ENCODE measurements at places on chromosomes 7 and 10.

- DNase-seq: no peak
These were observed 6.0 kb upstream of the CFAP46 start for GRCh38 chr10:132948351-132948750.

DNA sequence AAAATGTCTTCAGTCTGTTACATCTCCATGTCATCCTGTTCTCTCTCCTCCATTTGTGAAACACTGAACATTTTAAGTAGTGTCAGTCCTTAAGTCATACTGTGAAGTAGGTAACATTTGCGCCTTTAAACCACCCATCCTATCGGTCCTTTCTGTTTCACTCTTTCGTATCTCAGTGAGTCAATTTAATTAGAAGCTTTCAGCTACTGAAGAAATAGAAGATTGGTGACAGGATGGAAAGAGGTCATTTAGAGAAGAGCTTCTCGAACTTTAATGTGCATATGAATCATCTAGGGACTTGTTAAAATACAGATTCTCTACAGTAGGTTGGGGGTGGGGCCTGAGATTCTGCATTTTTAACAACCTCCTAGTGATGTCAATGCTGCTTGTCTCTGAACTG is 113.4 kb downstream of the SRI start:
- no peak for DNase-seq

DNA sequence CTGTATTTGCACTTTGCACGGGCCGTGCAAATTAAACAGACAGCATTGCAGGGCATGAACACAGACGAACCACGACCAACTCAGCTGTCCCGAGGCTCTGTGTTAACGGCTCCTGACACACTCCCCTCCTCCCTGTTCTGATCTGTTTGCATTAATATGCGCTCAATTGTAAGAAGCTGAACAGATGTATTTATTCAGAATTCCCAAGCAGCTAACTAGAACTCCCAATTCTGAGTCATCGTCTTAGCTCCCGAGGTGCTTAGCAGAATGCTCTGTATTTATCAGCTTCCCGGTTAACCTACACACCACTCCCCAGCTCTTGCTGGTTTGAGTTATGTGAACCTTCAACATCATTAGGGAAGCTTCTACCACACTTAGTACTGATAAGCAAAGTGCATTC is 286.4 kb downstream of the PTPRN2 start:
- DNase-seq: no peak

DNA sequence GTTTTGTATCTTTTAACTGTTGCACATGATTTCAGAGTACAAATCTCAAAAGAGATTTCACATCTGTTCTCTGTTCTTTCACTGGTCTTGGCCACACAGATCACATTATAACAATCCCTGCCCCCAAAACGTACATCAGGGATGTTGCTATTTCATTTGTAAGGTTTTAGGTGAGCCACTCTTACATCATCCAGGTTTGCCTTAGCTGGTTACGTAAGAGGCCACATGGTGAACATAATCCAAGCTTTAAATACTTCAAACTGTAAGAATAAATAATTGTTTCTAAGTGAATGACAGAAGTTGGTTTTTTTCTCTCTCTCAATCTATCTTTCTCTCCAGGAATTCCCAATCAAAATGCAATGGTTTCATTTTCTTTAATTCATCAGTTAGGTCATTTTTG is 245.9 kb upstream of the HGF start:
- DNase-seq: no peak

DNA sequence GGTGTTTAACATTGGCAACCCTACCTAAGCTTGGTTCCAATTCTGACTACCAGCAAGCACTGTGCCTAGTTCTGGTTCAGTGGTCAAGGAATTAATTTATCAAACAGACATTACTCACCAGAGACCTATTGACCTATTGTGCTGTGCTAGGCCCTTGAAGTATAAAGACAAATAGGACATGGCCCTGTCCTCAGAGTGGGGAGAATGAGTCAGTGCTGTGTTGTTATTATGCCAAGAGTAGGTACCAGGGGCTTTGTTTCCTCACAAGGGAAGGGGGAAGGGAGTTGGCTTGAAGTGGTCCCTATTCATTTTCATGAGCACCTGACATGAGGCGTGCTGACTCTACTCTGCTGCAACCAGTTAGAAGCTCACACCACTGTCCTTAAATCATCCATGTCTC is 62.6 kb upstream of the PLPP4 start:
- peak; percentile 0 for DNase-seq

- no peak for DNase-seq
These were observed 77.8 kb upstream of the ATP6V0A4 start for GRCh38 chr7:138875794-138876193.

- DNase-seq: peak; percentile 28
These were observed 389.0 kb upstream of the PODXL start for GRCh38 chr7:131945313-131945911.

- DNase-seq: no peak
These were observed 1.7 kb downstream of the PDE1C start for GRCh38 chr7:32068411-32069101.

GRCh38 chr10:61961278-61961677 is 59.8 kb downstream of the ARID5B start:
- no peak for DNase-seq

GRCh38 chr10:121854809-121855445 is 72.9 kb downstream of the ATE1 start:
- DNase-seq: no peak

GRCh38 chr7:24725554-24726241 is 31.6 kb downstream of the GSDME start:
- no peak for DNase-seq

DNA sequence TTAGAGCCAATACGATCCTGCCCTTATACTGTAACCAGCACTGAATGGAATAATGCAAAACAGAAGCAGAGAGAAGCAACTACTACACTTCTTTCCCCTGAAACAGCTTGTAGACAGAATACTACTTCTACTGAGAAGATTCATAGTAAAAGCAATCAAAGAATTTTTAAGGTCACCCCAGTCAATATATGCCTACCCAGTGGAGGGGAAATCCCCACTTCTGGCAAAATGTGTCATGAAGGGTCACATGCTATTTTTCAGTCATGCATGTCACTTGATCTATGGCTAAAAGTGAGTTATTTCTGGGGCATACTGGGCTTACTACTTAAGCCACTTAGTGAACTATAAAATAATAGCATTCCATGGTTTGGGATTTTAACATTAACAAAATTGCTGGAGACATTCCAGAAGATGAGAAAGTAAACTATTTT is 25.6 kb downstream of the IRF5 start:
- no peak for DNase-seq

- DNase-seq: no peak
These were observed 41.9 kb downstream of the RBM20 start for GRCh38 chr10:110686047-110686446.

DNA sequence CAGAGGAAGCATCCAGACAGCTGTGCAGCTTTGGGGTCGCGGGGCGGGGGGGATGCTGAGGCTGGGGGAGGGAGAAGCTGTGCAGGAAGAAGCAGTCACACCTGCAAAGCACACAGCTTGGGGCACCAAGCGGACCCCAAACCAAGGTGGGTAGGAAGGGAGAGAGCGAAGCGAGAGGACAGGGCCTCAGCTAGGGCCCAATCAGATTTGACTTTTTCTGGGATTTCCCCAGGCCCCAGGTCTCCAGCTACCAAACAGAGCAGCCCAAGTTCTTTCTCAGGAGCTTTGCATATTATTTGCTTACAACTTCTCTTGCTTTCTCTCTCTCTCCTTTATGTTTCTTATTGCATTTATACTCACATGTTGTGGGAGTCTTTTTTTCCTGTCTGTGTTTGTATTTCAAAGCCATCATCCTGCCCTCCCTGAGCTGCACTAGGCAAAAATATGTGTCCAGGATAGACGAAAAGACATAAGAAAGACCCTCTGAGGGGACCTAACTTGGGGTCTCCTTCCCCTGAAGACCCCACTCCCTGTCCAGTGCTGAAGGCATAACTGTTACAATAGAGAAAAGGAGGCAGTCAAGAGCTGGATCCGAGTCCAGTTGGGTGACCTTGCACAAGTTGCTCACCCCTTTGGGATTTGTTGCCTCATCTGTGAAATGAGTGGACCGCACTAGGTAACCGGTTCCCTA is 50.6 kb upstream of the SMNDC1 start:
- DNase-seq: no peak

DNA sequence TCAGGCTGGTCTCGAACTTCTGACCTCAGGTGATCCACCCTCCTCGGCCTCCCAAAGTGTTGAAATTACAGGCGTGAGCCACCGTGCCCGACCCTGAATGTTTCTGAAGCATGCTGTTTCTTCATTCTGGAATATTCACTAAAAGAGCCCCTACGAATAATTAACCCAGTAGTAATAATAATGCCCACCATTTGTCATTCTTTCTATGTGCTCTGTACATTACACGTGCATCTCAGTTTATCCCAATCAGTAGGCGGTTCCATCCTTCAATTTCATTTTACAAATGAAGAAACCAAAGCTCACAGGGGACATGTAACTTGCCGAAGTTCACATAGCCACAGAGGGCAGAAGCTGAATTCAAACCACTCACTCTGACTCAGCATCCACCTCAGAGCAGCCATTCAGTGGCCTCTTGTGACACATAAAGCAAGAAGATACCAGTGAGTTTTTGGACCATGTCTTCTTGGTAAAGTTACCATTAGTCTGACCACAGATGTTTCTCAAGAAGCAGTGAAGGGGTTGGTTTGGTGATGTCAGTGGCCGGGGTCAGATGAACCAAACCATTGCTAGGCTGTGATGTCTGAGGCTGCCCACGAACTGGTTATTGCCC is 71.9 kb upstream of the DUSP5 start:
- no peak for DNase-seq

DNA sequence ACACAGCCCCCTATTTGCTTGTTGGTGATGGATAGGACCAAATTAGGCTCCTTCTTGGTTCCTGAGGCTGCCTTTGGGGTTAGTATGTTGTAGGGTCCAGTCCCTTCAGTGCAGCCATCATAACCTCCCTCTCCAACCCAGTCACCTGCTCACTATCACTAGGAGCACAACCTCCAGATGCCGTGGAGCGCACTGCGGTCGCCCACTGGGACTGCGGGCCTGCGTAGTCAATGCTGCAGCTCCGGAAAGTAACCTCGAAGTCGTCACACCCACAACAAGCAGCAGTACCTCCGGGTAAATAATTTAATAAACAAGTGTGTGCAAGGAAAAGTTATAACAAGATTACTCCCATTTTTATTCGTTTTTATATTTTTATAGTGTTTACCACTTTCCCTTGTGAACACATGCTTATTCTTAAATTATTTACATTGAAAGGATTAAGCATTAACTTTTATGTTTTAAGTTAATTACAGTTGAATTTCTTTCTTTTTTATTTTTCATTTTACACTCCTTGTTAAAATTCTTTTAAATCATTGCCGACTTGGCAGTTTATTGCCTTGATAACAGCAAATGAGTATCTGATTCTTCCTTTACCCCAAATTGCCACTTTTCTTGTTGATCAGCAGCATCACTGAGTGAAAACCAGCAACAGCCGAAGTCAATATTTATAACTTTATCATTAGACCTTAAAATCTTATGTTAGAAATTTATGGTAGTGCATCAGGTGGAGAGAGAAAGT is 399.5 kb upstream of the LRGUK start:
- DNase-seq: no peak

- DNase-seq: no peak
These were observed 9.9 kb downstream of the ZNF365 start for GRCh38 chr10:62384057-62384446.

DNA sequence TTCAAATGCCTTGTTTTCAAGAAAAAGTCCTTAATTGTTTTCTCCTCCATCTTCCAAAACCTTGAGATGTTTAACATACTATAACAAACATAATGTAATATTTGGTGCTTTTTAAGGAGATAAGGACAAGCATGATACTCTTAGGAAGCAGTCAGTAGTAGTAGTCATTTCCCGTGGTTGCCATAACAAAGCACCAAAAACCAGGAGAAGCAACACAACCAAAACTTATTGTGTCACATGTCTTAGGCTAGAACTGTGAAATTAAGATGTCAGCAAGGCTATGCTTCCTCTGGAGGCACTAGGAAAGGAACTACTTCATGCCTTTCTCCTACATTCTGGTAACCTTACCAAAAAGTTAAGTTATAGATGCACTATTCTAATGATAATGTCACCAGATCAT is 106.8 kb downstream of the MBL2 start:
- no peak for DNase-seq

Data from NCI-H510A treated with DMSO at 0.1 percent for 48 hours (cell line).